ENCODE measurements at places on chromosomes 2 and 18.

DNA sequence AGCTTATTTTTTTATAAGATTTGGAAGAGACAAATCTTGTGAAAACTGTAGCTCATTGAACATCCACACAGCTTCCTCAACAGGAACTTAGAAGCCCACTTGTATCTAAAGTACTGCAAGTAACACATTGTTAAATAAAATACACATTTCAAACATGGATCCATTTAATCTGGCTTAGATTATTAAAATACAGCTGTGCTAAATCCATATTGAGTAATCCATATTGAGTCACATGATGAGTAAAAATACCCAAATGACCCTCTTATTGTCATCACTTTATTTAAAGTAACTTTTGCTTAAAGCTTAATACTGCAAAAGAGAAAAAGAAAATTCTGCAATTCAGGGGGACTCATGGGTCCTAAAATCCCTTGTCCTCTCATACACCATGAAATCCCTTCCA lies 133.3 kb downstream of the OSR1 start:
- DNase-seq = no peak

- no peak for DNase-seq
Observed at GRCh38 chr2:198362740-198363139, 558.3 kb downstream of the PLCL1 start.

GRCh38 chr2:224173933-224174332 lies 134.8 kb upstream of the SERPINE2 start:
- no peak for DNase-seq

DNA sequence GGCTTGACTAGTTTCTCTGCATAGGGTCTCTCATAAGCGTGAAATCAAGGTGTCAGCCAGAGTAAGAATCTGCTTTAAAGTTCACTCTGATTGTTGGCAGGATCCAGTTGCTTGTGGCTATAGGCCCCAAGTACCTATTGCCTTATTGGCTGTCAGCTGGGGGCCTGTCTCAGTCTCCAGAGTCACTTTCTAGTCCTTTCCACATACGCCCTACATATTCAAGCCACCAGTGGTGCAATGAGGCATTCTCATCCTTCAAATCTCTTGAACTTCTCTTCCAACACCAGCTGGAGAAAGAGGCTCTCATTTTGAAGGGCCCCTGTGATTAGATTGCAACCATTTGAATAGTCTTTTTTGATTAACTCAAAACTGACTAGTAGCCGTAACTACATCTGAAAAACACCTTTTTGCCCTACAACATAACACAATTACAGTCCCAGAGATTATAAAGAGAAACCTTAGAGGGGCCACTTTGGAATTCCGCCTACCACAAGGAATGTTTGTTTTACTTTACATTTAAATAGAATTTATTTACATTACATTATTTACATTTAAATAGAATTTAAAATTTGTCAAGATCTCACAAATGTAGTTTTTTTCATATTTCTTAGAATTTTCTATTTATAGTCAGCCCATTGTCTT lies 520.1 kb downstream of the DSC3 start:
- no peak for DNase-seq

GRCh38 chr18:62875323-62875722 lies 160.0 kb downstream of the PHLPP1 start:
- DNase-seq = no peak

- no peak for DNase-seq
Observed at GRCh38 chr2:29000481-29000880, 19.4 kb downstream of the TOGARAM2 start.

DNA sequence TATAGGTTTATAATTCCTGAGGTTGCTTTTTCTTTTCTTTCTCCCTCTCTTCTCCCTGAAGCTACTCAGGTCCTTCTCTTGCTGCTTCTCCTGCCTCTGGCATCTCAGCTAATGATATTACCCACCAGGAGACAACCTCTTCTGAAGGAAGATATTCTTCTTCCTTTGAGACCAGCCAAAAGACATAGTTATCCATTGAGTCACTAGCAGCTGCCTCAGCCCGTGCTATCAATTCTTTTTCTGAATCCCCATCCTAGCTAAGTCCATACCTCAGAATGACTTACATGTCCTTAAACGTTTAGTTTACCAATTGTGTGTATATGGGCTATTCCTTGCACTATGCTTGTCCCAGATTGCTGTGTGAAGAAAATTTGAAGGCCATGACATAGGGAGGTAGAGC lies 25.0 kb upstream of the RNF103 start:
- DNase-seq = no peak

GRCh38 chr2:69149631-69150215 lies 136.7 kb downstream of the ANTXR1 start:
- no peak for DNase-seq

Measured in cerebellar nuclear complex (tissue), 1 donor.